ENCODE measurements at places on chromosomes 2 and 18.

DNA sequence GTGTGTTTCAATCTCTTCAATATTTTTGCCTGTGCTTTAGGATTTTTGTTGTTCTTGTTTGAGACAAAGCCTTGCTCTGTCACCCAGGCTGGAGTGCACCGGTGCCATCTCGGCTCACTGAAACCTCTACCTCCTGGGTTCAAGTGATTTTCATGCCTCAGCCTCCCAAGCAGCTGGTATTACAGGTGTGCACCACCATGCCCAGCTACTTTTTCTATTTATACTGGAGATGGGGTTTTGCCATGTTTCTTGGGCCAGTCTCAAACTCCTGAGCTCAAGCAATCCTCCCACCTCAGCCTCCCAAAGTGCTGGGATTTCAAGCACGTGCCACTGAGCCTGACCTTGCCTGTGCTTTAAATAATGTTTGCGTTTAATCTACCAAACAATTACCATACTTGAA is 43.1 kb upstream of the DOK6 start:
- DNase-seq: no peak

- DNase-seq: no peak
Observed at GRCh38 chr2:98140210-98140609, 53.2 kb downstream of the VWA3B start.

DNA sequence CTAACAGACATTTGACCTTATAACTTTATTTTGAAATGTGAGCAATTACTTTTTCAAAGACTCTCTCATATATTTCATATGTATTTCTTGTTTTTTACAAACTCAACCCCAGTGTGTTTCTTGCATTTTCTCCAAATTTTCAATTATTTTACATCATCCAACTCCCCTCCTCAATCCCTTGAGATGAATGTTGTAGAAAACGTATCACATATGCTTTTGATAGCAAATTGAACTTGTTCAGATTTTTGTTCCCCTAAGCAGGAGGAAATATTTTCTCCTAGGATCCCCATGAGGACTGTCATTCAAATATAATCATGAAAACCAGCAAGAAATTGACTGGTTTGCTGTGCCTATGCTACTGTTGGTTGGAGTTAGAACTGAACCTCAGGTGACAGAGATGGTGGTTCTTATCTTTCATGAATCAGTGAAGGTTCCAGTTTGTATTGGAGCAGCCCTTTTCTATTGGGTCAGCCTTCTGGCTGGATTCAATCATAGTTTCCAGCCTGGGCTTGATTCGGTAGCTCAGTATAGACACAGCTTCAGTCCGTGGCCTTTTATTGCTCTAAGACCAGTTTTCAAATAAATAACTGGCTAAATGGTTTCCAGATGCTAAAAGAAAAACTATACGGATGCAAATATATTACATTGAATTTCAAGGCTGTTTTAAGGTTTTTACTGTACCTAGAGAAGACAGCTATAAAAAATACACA is 591.0 kb downstream of the EPHA4 start:
- no peak for DNase-seq

- no peak for DNase-seq
Observed at GRCh38 chr2:7206111-7206810, 289.0 kb downstream of the RNF144A start.

GRCh38 chr2:100988630-100989417 is 13.3 kb upstream of the RPL31 start:
- DNase-seq: no peak

GRCh38 chr2:56229397-56230060 is 45.7 kb downstream of the CCDC85A start:
- DNase-seq: no peak

DNA sequence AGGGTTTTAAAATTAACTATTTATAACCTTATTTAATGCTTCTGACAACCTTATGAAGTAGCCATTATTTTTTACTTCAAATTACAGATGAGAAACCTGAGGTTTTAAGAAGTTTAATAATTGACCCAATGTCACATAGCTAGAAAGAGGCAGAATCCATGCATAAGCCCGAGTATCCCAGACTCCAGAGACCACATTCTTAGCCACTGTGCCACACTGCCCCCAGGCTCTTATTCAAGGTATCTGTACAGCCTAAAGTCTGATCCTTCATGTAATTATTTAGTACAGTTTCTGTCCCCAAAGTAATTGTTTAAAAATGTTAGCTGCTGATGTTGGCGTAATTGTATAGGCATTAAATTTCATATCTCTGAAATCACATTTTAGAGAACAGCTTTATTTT is 124.7 kb upstream of the LRRTM1 start:
- DNase-seq: no peak

DNA sequence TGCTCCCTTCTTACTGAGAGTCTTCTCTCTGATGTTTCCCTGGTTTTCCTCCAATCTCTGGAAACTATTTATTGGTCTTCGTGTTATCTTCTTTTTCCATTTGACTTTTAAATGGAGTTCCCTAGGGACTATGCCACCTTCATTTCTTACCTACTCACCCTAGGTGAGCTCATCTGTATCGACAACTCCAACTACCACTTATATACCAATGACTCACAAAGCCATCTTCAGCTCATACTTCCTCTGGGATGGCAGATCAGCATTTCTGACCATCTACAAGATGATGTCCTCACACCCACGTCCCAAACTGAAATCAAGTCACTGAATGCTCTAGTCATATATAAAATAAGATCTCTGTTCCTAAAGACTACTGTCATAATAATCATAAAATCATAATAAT is 40.6 kb downstream of the CFAP210 start:
- no peak for DNase-seq

- no peak for DNase-seq
Observed at GRCh38 chr2:55885127-55885943, 38.2 kb downstream of the EFEMP1 start.

DNA sequence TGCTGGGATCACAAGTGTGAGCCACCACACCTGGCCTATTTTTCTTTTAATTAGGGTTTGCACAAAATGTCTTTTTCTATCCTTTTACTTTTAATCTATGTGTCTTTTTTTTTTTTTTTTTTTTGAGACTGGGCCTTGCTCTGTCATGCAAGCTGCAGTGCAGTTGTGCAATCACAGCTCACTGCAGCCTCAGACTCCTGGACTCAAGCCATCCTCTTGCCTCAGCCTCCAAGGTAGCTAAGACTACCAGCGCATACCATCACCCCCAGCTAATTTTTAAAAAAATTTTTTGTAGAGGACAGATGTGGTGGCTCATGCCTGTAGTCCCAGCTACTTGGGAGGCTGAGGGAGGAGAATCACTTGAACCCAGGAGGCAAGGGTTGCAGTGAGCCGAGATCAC is 27.1 kb downstream of the ADCY3 start:
- no peak for DNase-seq

GRCh38 chr2:118049816-118050140 is 35.9 kb upstream of the CCDC93 start:
- DNase-seq: no peak

DNA sequence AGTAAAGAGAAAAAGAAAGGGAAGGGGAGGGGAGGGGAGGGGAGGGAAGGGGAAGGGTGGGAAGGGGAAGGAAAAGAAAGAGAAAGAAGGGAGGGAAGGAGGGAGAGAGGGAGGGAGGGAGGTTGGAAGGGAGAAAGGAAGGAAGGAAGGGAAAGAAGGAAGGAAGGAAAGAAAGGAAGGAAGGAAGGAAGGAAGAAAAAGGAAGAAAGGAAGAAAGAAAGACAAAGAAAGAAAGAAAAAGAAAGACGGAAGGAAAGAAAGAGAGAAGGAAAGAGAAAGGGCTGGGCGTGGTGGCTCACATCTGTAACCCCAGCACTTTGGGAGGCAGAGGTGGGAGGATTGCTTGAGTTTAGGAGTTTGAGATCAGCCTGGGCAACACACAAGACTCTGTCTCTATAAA is 24.6 kb upstream of the CCNYL1 start:
- DNase-seq: no peak

- DNase-seq: no peak
Observed at GRCh38 chr2:239318790-239319661, 81.8 kb downstream of the HDAC4 start.

GRCh38 chr2:123596621-123597020 is 428.5 kb upstream of the CNTNAP5 start:
- DNase-seq: no peak

DNA sequence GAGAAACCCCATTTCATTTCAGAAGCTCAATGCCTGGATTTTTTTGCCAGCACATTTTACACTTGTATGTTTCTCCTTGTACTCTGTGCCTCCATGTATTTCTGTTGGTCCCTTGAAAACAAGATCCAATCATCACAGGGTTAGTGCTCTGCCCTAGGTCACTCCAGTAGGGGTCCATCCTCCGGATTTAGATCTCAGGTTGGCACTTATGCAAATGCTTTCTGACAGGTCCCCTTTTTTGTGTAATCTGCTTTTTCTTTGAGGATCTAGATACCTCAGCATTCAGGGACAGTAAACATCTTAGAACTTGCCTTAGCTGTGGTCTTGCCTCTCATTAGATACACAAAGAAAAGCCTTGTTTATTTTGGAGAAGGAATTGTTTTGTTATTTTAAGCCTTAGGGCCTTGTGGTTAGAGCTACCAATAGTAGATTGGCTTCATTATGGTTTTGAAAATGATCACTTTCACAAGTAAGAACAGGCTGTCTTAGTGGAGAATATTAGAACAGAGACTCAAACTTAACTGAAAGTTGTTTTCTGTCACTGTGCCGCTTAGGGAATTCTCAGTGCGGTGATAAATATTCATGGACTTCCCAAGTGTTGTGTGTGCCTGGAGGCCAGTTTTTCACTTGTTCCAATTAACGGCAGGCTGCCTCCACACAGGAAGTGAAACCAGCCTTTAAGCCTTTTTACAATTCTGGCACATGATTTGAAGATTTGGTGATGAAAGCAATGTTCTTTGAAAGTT is 7.8 kb downstream of the MERTK start:
- no peak for DNase-seq

DNA sequence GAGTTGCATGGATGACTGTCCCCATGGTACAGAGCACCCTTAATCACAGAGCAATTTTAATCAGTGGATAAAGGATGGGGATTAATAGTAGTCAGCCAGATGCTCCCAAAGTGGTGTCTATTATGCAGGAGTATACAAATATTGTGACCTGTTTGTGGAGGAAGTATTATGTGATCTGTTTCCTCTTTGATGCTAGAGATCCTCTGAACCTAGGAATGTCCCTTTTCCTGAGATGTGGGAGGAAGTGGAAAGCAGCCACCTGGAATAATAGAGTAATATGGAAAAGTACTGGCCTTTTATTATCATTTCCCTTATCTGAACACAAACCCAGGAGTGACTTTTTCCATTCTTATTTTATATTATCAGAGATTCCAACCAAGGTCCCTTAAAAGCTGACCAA is 94.2 kb upstream of the EFEMP1 start:
- DNase-seq: no peak

DNA sequence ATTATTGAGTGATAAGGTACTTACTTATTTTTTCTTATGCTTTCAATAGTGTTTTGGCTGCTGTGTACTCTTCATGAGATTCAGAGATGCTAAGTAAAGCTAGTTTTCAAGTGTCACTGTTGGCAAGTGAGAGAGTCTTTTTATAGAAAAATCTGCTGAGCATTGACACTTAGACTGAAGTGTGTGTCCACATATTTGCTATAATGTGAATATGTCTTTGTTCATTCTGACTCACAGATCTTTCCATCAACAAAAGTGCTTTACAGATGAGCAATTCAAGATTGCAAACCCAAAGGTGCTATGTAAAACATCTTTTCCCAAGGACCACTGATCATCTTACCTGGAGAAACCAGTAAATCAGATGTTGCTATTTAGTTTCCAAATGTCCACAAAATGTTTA is 410.6 kb upstream of the FIGN start:
- no peak for DNase-seq

- no peak for DNase-seq
Observed at GRCh38 chr2:122027510-122028217, 272.2 kb downstream of the TSN start.

DNA sequence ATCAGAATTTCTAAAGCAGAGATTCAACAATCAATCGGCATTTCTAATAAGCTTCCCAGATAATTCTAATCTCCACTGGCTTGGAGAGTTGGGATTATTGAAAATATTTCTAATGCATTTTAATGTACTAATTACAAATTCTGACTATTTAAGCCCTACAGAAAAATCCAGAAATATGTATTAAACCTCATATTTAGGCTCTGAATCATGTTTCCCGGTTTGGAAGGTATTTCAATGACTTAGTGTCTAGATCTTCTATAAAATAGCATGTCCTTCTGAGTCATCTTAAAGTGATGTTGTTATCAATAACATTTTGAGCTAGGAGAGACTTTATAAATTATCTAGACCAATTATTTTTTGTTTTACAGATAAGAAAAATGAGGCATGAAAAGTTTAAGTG is 258.8 kb upstream of the NRXN1 start:
- no peak for DNase-seq

GRCh38 chr2:37436323-37436722 is 91.9 kb downstream of the QPCT start:
- no peak for DNase-seq

- no peak for DNase-seq
Observed at GRCh38 chr18:35227254-35227653, 13.6 kb upstream of the ZNF397 start.

DNA sequence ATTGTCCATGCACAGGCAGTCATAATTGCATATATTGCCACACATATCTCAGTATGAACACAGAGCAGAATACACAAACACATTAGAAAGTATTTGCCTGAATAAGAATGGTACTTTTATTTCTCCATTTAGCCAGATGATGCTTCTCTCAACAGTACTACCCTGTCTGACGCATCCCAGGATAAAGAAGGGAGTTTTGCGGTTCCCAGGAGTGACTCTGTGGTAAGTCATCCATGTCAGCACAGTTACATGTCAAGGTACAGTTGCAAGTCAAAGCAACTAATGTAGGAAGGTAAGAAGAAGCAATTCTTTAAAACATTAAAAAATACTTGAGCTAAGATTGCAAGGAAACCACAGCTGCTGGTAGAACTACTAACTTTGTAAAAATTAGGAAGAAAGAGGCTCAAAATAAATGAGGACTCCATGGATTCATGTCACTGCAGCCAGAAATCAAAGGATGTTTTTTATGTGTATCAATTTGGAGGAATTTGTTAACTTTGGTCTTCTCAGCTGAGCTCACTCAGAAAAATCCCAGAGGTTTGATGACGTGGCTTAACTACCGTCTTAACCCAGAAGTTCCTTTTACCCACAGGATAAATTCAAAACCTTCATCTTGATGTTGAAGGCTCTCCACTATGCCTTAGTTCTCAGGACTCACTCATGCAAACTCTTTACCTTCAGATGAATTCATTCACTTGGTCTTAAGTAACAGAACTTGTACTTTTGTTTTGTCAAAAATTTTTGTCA is 130.3 kb downstream of the ARHGAP28 start:
- DNase-seq: no peak

Measured in CD4-positive, alpha-beta T cell (primary cell).